Mesenteric fat pad (tissue), 1 donor: ENCODE measurements at places on chromosomes 3 and 15.

DNA sequence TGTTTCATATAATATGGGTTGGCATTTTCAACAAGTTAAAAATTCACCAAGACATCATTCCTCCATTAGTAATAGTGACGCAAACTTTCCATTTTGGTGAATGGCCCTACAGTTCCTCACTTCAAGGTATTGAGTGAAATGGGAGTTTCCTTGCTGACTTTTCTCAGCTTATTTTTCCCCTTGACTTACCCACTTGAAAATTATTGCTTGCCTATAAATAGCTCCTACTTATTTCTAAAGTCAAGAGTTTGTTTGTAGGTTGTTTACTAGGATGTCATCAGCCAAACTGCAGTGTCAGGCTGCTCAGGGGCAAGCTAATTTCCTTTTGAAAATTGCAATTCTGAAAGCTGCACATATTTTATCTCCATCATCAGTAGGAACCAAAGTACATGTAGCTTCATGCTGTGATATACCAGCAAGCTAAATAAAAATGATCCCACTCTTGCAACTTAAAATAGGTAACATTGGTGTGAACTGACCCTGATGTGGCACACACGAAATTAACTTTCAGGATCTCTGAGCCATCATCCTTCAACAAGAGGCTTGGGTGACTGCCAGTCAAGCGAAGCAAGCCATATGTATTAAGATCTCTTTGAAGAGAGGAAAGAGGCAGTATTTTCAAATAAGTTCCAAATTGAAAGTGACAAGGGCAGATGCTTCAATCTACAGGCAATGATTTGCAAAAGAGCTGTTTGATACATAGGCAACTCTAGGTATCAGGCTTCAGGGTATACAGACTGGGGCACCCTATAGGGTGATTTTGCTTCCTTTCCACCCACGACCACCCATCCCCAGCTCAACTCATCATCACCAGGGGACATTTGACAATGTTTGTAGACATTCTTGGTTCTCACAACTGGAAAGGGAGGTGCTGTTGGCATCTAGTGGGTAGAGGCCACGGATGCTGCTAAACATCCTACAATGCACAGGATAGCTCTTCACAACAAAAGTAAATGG, 66.8 kb upstream of the RASGRP1 start:
- no peak for DNase-seq

- DNase-seq: no peak
Measured at GRCh38 chr3:59783468-59783988, 733.7 kb upstream of the CFAP20DC start.

DNA sequence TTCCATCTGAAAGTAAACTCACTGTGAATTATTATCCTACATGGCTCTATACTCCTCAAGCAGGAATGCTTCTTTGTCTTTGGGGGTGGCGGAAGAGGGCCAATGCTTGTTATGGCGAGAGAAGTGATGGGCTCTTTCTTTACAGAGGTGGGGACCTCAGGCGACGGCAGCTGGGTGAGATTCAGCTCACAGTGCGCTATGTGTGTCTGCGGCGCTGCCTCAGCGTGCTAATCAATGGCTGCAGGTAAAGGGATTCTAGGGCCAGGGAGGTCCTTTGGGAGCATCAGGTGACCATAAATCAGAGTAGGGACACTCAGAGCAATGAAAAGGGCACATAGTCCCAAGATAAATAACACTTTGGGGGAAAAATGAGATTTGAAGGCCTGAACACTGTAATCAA, 39.0 kb downstream of the ESYT3 start:
- DNase-seq: peak; percentile 62

DNA sequence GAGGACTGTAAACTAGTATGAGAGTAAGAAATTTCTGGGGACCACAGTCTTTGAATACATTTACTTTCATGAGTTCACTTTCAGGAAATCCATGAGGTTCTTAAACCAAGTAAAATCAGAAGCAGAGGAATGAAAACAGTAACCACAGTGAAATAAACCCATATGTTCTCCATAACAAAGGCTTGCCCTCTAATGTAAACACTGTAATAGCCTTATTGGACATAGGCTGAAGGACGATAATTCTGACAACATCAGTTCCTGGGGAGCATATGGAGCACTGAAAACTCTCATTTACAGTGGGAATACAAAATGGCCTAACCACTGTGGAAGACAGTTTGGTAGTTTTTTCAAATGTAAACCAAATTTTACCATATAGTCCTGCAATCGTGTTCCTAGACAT, 965.8 kb downstream of the NSUN3 start:
- no peak for DNase-seq

- no peak for DNase-seq
Measured at GRCh38 chr3:63764511-63764910, 54.6 kb upstream of the C3orf49 start.

- DNase-seq: no peak
Measured at GRCh38 chr3:53763353-53763752, 82.9 kb downstream of the CHDH start.

- DNase-seq: no peak
Measured at GRCh38 chr3:39021465-39022285, 30.1 kb downstream of the SCN11A start.

DNA sequence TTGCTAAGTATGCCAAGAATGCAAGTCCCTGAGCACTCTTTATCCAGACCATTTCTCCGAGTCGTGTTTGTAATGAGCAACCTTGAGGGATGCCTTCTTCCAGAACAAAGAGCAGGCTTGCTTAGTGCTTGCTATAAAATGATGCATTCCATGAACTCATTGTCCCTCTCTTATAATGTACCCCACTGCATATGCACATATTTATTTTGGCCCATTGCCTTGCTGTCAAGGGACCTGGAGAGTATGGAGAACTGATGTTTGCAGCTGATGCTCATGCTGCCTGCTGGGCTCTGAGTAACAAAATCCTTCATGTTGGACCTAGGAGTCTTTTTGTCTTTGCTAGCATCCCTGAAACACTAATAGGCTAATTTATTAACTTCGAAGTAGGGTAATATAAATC, 97.8 kb upstream of the AADACL2 start:
- DNase-seq: no peak

- DNase-seq: peak; percentile 69
Measured at GRCh38 chr3:51379301-51379700, 5.8 kb upstream of the MANF start.

DNA sequence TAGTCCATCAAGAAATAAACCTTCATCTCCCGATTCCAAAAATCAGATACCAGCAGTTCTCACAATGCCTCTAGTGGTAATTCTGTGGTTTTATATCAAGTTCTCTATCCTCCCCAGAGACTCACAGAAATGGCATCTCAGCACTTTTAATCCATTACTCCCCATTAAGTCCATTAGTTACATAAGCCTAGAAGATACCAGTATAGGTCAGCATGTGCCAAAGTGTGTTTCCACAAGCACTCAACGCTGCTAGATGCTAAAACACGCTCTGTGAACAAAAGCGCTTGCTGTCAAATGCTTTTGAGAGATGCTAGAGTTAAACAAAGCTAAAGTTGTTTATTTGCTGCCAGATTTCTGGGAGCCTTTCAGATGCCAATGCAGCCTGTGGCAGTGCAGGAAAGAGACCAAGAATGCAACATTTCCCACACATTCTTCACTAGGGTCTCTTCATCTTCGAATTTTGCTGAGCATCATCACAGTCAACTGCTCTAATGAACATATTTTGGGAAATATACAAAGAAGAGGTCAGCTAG, 918.8 kb upstream of the CFAP20DC start:
- DNase-seq: no peak

GRCh38 chr15:27293607-27294006, 322.6 kb downstream of the GABRG3 start:
- DNase-seq: no peak

DNA sequence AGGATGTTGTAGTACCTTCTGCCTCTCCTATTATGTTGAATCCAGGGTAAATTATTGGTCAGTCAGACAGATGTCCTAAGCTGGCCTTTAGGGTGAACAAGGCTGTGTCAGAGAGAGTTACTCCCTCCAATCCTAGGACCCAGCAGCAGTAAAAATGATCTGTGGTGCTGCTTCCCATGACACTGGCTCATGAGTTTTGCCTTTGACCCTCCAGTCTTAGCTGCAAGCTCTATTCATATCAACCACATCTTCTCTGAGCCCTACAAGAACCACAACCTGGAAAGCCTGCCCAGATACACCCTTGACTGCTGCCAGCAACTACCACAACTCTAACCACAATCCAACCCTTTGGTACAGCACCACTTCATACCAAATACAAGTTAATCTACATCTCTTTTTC, 27.2 kb upstream of the PHLDB2 start:
- DNase-seq: no peak

- no peak for DNase-seq
Measured at GRCh38 chr3:62558549-62559112, 185.3 kb upstream of the FEZF2 start.

- DNase-seq: no peak
Measured at GRCh38 chr15:68792901-68793766, 27.6 kb downstream of the ANP32A start.

- DNase-seq: peak; percentile 93
Measured at GRCh38 chr15:74725845-74726773, 781 bp upstream of the CYP1A1 start.

- DNase-seq: no peak
Measured at GRCh38 chr15:41865490-41866055, 26.9 kb downstream of the PLA2G4B start.

GRCh38 chr3:122004991-122005565, 17.0 kb downstream of the ILDR1 start:
- DNase-seq: no peak

GRCh38 chr3:124664804-124665203, 65.4 kb upstream of the UMPS start:
- DNase-seq: no peak

DNA sequence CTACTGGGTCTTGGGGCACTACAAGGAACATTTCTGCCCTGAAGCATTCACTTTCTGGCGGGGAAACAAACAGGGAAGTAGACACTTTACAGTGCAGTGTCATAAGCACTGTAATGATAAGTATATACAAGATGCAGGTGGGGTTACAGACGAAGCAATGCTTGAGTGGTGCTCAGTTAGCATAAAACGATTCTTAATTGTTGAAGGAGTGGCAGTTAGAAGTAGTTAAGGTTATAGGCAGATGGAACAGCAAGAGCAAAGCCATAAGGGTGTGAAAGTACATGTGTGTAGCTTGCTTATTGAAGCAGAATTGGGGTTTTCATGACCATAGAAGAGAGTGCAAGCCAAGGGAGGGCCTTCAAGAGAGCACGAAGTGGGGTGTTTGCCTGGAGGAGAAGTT, 46.2 kb downstream of the SLC25A26 start:
- DNase-seq: no peak

- no peak for DNase-seq
Measured at GRCh38 chr15:89112341-89112971, 24.2 kb downstream of the ABHD2 start.
